Cardiac muscle cell (in vitro differentiated cells and primary cell): ENCODE measurements at places on chromosomes 5 and 9. TPM values are rescaled to one million over a fixed set of nuclear protein-coding genes. Genes with fewer than 3 reads are reported as not detected.
A peak's percentile ranks its signal among the peaks of the same experiment; 100 is the strongest.

GRCh38 chr9:70441622-70442021, 27.2 kb upstream of the KLF9 start:
- DNase-seq, result no peak

DNA sequence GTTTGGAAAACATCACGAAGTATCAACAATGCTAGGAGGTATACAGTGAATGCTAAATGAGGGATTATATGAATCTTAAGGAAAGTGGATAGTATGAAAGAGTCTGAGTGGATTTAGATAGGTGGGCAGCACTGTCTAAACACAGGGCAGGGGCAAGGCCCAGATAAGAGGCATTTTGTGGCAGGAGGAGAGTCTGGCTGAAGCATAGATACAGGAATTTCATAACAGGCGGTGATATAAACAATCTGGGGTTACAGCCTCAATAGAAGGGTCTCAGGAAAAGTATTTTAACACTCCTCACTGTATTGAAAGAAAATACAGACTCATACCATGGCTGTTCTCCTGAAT, 96.9 kb downstream of the PLPP1 start:
- DNase-seq, result no peak

GRCh38 chr5:60036192-60036938, 142.8 kb upstream of the PDE4D start:
- DNase-seq, result no peak

GRCh38 chr5:172106511-172107356, 81.3 kb downstream of the STK10 start:
- DNase-seq, result peak; percentile 60

GRCh38 chr5:68333649-68334552, 118.3 kb downstream of the PIK3R1 start:
- peak; percentile 88 for DNase-seq

DNA sequence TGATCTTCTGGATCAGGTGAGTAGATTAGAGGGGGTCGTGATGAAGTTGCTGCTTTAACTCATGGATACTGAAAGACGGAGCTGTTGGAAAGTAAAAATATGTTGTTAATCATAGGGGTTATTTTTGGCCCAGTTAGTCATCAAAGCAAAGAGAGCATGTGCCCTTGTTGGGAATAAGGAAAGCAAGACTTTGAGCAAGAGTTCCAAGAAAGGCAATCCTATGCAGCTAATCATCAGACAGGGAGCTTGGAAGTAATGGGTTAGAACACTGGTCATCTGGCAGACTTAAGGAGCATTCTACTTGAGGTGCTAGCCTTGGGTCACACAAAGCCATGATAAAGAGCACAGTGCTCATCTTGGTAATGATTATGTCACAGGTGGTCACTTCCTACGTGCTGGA, 18.3 kb downstream of the ASPN start:
- no peak for DNase-seq

DNA sequence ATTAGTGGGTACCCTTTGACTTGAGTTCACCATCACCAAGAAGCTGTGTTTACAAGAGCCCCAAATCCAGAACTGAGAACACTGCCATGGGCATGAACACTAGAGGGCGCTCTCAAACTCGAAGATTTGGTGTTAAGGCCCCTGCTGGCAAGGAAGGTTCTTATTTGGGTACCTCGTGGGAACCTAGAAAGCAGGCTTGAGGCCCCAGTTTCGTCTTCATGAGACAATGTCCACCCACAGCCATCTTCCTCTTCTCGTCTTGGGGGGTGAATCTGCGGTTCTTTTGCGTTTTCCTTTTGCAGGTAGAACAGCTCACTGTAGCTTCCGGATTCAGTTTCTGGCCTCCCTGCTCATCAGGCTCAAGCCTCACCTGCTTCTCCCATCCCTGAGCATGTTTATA, 184.0 kb downstream of the SEMA5A start:
- DNase-seq, result peak; percentile 86

DNA sequence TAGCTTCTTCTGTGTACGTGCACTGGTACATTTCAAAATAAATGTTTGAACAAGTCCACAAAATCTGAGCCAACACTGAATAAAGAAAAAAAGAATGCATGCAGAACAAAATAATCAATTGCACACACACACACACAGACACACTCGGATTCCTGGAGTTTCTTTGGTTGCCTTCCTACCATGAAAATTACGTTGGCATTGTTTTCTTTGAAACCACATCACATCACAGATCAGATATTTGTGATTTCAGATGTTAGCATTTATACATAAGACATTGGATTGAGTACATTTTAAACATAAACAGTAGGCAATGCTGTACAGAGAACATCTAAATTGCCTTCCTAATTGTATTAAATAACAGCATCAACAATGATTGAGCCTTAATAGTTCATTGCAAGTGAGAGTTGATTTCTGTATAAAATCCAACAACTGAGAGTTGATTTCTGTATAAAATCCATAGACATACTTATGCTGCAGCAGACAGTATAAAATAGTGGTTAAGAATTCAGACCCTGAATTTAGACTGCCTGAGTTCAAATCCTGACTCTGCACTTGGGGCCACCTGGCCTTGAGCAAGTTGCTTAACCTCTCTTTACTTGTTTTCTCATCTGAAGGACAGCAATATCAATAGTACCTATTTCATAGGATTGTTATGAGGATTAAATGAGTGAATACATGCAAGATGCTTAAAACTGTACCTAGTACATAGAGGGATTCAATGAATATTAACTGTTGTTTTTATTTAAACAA, 101.7 kb upstream of the IFNE start:
- DNase-seq, result no peak

DNA sequence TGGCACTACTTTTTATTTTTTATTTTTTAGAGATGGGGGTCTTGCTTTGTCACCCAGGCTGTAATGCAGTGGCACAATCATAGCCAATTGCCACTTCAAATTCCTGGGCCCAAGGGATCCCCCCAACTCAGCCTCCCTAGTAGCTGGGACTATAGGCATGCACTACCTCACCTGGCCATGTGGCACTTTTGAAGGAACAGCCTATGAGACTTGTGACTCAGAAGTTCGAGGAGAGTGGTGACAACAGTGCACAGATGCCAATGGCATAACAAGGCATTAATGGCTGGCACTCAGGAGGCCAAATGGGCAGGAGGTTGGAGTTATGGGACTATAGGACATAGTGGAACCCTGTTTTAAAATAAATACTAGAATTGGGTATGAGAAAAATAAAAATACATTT, 33.7 kb downstream of the ANKRD31 start:
- no peak for DNase-seq

- DNase-seq, result no peak
Observed at GRCh38 chr9:13569602-13570067, 290.1 kb upstream of the MPDZ start.

DNA sequence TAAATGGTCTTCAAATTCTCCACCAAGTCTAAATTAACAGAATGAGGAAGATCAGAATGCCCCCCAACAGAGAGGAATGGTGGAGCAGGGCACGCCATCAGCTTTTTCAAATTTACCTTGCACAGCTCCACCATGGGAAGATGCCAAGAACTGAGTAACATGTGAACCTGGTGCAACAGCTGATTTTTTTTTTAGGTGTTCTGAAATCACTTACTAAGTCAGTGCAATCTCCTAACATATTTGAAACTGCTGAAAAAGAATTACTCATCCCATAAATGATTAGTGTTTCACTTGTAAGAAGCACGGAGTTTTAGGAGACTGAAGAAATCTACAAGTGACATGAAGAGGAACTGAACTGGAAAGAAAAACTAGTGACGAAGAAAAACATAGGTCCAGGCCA, 5.1 kb downstream of the TMEM245 start:
- no peak for DNase-seq

- no peak for DNase-seq
Observed at GRCh38 chr5:148391422-148391821, 7.7 kb downstream of the FBXO38 start.

Gene TNIP1
- 94.9 and 104 TPM in 2 replicates for polyA plus RNA-seq

Gene MYMK
- polyA plus RNA-seq, result not detected in 2 replicates

Gene MYOZ3
- polyA plus RNA-seq, result 10.7 and 13.8 TPM in 2 replicates
